Panc1 (cell line): ENCODE measurements at places on chromosomes 12 and 14.

DNA sequence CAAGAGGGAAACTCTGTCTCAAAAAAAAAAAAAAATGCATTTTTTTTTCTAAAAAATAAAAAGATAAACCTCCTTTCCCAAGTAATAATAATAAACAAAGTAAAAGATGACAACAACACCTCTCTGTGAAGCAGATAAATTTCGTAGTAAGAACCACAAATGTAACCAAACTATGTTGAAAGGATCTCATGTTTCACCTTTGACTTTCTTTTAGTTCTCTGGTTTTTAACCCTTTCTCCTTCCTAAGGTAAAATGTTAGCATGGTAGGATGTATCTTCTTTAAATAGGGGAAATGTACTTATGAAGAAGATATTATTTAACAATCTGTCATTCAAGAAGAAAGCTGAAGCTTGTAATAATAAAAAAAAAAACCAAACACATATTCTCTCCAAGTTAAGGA is 1.8 kb upstream of the KLHL42 start:
- DNase-seq: no peak

DNA sequence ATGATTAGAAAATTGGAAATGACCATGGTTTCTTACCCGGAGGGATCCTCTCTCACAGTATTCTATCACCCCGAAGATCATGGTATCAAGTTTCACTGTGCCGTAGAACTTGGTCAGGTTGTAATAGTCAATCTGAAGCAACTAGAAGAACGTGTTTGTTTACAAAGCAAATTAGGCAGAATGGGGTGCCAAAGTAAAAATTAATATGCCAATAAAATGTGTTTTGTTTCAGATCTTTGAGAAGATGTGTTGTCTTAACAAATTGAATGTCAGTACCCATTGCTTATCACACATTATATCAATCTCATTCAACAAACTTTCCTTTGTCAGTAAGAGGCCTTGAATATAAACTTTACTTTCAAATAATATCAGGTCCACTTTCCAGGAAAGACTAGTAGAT is 45.0 kb downstream of the GUCY2C start:
- no peak for DNase-seq

DNA sequence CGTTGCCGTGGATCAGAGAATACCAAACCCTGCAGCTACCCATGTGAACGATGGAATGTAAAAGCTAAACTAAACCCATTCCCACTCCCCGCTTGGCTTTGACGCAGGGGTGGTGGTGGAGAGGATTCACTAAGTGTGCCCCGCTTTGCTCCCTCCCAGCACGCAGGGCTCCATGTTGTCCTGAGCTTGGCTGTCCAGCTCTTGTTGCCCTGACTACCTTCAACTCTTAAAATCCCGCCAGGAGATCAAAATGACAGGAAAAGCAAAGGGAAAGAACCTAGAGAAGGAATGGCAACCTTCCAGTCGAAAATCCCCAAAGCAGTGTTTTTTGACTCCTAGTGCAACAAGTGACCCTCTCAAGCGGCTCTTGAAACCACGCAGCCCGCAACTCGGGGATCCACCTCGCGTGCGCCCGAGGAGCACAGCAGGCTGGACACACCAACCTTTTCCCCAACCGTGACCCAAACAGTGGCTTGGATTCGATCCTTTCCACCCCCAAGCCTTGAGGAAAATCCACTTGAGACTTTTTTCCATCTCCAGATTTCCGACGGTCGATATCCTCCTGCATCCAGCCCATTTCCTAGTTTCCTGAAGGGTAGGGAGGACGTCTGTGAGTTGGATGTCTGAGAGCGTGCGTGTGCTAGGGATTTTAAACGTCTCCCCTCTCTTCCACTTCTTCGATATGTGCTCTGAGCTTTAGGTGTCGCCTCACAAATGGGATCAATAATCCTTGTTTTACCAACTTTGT is 1.4 kb downstream of the SYT10 start:
- no peak for DNase-seq

DNA sequence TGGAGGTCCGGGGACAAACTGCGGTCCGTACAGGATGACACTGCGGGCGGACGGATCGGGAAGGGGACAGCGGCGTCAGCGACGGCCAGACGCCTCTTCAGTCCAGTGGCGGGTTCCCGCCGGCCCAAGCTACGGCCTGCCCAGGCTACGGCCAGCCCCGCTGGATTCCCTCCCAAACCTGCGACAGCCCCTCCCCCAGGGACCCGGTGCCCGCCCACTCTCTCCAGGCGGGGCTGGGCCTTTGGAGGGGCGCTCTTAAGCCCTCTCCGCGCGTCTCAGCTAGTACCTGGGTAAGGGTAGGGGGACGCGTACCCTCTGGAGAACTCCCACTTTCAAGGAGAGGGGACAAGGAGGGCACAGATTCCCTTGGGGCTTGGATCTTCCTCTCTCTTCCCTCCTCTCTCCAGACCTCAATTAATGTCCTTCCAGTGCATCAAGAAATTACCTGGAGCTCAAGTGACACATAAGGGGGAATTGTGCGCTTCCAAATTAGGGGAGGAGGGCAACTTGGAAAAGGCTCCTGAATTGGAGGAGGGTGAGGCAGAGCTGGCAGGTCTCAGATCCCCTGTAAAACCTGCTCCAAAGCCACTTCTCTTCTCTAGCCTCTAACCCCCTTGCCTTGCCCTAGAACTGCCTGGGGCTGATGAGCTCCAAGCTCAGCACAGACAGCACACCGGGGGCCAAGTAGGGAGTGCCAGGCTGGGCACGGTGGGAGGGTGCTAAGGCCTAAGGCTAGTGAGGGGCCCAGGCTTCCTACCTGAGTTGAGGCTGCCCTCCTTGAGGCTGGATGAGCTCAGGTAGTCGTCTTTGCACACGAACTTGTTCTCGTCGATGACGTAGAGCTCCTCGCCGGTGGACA is 3.1 kb downstream of the LHX5 start:
- DNase-seq: no peak

GRCh38 chr12:57461276-57461916 is 1.8 kb downstream of the GLI1 start:
- DNase-seq: no peak

- DNase-seq: no peak
Measured at GRCh38 chr14:99672506-99673304, 11.4 kb upstream of the CYP46A1 start.

DNA sequence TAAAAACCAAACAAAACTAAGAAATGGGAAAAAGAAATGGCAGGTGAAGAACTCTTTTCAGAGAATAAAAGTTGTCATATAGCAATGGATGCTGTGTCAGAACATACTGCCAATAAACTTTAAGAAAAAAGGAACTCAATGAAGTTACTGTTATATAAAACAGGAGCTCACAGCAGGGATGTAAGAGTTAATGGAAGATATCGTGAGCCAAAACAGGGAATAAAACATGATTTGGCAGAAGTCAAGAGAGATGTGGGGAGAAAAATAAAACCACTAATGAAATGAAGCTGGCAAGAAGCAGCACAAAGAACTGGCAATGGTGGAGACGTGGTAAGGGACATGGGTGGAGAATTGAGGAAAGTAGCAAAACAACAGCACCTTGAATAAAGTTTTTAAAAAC is 61.0 kb downstream of the TAOK3 start:
- no peak for DNase-seq

DNA sequence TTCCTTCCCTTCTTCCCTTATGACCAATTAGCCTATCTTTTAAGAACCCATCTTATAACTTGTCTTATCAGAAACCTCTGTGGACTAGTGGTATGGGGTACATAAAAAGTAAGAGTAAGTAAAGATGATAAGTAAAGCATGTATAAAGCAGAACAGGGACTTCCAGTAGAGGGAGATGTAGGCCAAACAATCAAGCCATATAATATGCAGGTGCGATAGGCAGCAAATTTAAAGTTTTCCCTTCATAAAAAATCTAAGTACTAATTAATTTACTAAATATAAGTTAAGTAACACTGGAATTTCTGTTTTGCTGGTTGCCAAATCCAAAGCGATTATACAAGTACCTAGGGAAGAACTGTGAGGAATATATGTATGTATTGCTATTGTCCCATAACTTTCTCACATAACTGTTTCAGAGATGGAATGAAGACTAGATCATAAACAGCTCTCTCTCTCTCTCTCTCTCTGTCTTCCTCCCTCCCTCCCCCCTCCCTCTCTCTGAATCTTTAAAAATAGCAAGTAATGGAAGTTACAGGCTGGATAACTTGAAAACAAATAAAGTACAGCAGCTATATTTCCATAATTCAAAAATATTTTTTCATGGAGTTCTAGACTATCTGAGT is 25.7 kb downstream of the METTL25 start:
- no peak for DNase-seq

- no peak for DNase-seq
Measured at GRCh38 chr12:104064842-104065427, 604 bp downstream of the HCFC2 start.

DNA sequence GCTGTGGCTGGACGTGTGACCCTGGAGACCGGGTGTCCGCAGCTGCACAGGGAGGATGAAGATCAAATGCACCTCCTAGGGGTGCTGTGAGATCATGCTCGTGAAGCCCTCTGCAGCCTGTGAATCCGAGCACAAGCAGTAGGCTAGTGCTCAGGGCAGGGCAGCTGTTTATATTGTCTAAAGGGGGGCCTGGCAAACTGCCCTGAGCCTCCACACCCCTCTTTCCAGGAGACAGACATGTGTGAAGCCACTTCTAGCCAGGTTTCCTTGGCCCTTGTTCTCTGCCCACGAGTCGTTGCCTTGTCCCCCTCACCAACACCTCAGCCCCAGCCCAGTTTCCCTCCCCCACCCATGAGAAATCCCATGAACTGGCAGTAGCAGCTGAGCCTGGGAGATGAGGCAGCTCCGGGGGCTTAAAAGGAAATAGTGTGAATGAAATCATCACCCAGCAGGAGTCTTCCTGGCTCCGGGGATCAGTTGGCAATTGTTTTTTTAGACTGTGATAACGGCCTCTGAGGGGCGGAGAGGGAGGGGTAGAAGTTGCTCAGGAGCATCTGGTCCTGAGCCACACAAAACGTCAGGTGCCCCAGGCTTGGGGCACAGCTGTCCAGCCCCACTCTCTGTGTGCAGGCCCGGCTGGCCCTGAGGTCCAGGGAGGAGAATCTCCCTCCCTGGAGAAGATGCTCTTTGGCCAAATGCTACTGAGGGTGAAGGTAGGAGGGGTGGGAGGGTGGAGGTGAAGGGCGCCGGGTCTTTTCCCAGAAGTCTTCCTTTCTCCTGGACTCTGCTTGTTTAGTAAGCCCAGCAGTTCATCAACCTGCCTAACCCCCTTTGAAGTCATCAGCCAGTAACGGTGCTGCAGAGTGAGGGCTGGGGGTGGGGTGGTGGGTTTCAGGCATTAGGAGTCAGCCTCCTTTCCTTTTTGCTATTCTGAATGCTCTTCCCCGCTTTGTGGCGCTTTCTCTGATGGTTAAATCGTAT is 4.0 kb downstream of the FGF6 start:
- no peak for DNase-seq

- no peak for DNase-seq
Measured at GRCh38 chr12:19499030-19499429, 59.7 kb downstream of the AEBP2 start.
